ENCODE measurements at places on chromosomes 3 and 15.

DNA sequence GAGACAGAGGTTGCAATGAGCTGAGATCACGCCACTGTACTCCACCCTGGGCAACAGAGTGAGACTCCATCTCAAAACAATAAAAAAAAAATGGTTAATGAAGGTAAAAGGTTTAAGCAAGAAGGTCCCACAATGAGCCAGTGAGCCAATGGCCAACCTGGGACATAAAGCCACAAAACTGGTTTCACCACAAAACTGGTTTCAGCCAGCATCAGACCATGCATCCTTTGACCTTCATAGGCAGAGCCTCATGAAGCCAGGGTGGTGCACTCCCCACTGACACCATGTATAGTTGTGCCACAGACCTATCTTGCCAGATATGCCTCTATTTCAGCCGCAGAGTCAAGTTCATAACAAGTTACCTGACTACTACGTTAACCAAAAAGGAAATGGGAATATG lies 41.9 kb downstream of the SCAP start:
- DNase-seq, result no peak

- no peak for DNase-seq
Measured at GRCh38 chr3:114207768-114208167, 28.9 kb upstream of the DRD3 start.

DNA sequence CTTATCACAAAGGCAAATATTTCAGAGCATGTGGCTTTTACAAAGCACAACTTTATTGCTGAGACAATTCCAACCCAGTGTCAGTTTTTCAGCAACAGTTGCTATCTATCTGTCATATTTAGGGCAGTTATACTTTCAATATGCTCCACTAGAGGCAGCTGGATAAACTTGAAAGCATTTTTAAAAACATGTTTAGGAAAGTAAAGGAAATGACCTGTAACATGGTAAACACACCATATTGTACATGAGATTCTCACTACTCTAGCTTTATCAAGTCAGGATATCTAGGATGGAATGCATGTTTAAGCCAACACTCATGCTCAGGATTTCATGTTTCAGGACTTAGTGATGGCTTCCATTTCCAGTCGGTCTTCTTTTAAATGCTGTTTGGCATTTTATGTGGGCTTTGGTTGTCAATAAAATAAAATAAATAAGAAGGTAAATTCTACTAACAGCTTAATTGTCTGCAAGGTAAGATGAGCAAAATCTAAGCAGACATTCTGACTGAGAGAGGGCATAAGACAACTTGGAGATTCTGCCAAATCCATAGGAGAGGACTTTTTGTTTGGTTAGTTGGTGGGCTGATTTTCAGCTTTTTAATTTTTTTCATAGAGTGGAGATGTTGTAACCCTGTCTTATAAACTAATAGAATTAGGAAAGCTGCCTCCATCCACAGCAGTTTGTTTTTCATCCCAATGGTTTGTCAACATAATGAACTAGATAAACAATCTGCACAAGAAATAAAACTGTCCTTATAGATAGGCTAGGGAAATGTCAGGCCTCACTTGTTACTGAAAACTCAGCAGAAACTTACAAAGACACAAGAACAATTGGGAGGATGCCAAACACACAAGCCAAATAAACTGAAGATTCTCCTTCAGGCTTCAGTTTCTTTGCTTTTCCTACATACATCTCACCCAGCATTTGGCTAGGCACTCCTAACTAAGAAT lies 63.4 kb upstream of the CPB1 start:
- DNase-seq, result no peak

DNA sequence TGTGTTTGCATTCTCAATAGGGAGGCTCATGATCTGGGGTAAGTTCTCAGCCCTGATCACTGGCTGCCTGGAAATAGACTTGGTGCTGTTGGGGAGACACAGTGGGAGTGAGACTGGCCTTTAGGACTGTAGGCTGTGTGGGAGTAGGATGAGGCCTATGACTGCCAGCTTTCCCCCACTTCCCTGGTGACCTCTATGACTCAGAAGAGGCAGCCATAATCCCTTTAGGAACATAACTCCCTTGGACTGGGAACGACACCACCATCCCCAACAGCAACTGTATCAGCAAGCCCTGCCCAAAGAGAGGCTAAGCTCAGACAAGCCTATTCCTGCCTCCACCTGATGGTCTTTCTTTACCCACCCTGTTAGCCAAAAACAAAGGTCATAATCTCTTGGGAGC lies 91.3 kb downstream of the SUCNR1 start:
- peak; percentile 5 for DNase-seq

DNA sequence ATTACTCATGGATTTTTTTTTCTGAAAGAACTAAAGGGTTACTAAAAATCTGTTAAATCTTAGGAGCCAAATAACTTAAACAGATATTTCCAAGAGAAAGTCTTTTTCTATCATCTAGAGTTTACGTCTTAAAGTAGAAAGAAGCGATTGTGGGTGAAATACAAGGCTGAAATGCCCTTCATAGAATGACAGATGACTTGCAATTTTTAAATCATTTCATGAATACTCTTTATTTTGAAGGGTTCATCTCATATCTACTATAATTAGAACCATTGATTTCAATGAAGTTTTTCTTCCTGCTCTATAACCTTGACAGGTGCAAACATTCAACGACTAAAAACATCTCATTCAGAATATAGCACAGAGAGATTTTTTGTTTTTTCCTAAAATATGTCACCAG lies 217.0 kb downstream of the GABRB3 start:
- no peak for DNase-seq

DNA sequence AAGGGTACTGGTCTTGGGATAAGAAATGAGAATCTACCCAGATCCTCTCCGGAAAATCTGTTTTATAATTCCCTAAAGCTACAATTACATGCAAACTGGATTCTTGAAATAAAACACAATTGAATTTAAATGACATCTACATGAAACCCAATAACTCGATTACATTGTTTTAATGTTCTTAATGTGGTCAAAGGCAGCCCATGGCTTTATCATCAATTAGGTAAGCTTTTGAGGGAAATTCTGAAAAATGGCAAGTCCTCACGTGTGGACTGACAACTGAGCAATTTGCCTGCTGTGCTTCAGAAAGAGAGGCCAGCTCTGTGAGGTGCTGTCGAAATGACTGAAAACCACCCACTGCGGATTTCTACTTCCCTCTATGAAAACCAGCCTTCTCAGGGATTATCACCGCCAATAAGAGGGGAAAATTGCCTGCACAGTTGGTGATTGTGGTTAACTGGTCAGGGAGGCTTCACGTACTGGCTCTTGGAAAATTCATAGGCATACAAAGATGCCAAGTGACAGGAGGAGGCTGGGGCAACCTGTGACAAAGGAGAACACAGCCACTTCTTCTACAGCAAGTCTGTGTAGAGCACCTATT lies 200.8 kb upstream of the SLCO3A1 start:
- no peak for DNase-seq

GRCh38 chr3:78562328-78562727 lies 1205.5 kb downstream of the ROBO1 start:
- no peak for DNase-seq

- DNase-seq, result no peak
Measured at GRCh38 chr15:31060429-31061140, 40.9 kb downstream of the TRPM1 start.

- DNase-seq, result no peak
Measured at GRCh38 chr3:106620646-106621045, 751.8 kb upstream of the CBLB start.

GRCh38 chr15:76062286-76062685 lies 2.5 kb downstream of the TMEM266 start:
- no peak for DNase-seq
